ENCODE measurements at places on chromosomes 4 and X.

GRCh38 chrX:31092970-31093638 is 21.3 kb upstream of the FTHL17 start:
- DNase-seq: no peak

GRCh38 chrX:15292861-15293260 is 22.6 kb downstream of the ASB11 start:
- DNase-seq: no peak

DNA sequence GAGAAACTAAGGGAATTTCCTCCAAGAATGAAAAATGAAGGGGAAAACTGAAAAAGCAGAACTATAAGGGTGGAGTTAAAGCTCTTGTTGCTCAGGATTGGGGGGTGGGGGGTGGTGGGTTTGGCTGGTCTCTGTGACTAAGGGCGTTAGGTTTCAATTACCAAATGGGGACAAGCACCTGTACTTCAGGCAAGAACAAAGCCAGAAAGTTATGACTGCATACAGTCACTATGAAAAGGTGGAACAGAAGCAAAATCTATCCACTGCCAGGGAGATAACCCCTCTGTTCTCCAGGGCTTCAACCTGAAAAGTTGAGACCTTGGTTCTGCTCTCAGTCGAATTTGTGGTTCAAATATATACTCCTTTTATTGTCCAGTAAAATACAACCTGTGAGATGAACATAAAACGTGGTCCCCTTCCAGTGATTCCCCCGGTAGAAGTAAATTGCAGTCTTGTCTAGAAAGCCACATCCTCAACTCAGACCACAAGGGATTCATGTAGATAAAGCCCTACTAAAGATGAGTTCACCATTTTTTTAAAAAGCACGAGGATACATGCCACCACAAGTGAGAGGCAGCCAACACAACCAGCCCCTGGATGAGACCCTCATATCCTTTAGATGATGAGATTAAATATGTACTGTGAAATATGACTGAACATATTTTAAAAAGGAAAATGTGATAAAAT is 257.1 kb upstream of the RPS6KA3 start:
- DNase-seq: no peak

DNA sequence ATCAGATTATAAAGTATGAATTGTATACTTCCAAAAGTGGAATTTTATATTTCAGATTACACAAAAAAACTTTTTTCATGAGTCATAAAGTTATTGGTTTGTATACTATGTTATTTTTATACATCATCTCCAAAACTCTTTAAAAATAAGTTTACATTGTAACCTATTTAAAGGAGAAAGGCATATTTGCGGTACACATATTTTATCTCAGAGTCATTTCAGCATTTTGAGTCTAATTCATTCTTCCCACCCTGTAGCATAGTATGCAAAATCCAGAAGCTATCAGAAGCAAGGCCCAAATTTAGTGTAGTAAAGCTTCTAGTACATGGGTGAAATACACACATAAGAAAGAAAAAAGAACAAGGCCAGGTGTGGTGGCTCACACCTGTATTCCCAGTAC is 80.3 kb downstream of the AWAT2 start:
- DNase-seq: no peak

- DNase-seq: no peak
These were observed 5.7 kb downstream of the RTL5 start for GRCh38 chrX:72126048-72126415.

DNA sequence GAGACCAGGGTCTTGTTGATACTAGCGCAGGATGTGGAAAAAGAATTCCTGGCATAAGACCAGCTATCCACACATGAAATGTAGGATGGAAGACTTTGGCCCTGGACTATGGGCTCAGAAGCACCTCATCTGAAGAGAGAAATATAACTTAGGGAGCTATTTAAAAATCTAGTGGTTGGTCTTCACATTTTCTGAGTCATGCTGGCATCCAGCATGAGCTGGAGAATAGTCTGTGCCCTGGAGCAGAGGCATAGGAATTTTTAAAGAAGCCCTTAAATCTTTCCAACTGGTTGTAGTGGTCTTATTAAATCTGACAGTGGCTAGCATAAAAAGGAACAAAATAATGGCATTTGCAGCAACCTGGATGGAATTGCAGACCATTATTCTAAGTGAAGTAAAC is 86.3 kb downstream of the SMARCA5 start:
- no peak for DNase-seq

- peak; percentile 53 for DNase-seq
These were observed 73.3 kb downstream of the FIP1L1 start for GRCh38 chr4:53450773-53451172.

- DNase-seq: no peak
These were observed 18.2 kb upstream of the MCTS1 start for GRCh38 chrX:120585702-120586101.

DNA sequence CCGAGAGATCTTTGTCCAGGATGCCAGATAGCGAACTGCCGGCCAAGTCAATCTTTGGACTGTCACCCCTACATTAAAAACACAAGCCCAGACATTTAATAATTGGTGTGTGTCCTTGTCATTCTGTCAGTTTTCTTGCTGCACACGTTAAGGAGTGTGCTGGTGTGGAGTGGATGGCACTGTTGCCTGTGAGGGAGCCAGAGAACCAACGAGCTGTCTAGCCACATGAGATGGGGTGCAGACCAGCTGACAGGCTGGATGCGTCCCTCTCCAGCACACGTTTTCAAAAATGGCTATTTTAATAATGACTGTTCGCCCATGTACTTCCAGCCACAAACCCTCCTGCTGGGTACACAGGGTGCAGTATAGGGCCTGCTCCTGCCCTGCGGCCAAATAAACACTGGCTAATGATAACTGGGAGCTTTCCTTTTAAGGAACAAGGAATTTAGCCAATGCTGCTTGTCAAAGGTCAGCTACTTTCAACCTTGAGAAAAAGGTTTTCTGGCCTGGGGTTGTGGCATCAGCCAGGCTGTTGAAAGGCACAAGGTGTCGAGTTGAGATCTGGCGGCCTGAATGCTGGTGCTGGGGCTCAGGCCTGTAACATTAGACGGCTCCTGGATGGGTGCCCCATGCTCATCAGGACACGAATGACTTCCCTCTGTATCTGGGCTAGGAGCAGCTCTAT is 54.0 kb upstream of the MAP3K15 start:
- no peak for DNase-seq

- DNase-seq: no peak
These were observed 1.7 kb downstream of the SLC25A4 start for GRCh38 chr4:185144601-185145240.

DNA sequence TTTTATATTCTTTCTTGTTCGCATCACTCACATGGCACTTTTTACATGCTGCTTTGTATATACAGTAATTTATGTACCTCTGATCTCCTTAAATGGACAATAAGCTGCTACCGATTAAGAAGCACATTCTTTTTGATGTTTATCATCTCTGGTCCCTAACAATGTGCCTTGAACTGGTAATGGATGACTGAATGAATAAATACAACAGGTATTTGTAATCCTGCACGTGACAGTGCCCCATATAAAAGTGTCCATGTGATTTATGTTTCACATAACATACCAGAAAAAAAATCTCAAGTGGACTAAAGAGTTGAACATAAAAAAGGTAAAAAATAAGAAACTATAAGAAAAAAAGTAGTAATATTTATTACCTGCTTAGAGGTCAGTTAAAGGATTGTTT is 7.7 kb upstream of the SLAIN2 start:
- peak; percentile 40 for DNase-seq

- no peak for DNase-seq
These were observed 64.6 kb downstream of the ENPEP start for GRCh38 chr4:110540581-110540980.

DNA sequence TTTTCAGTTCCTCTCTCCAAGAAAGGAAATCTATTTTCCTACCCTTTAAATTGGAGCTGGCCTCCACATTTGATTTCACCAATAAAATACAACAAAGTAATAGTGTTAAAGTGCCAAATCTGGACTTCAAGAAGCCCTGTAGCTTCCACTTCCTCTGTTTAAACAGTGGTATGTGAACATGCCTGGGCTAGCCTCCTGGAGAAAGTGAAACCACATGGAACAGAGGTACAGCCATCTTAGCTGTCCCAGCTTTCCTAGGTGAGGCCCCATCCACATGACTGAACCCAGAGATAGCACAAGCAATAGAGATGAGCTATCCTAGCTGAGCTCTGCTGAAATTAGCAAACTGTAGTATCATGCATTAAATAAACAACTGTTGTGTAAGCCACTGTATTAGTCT is 131.8 kb upstream of the VCX start:
- DNase-seq: no peak

DNA sequence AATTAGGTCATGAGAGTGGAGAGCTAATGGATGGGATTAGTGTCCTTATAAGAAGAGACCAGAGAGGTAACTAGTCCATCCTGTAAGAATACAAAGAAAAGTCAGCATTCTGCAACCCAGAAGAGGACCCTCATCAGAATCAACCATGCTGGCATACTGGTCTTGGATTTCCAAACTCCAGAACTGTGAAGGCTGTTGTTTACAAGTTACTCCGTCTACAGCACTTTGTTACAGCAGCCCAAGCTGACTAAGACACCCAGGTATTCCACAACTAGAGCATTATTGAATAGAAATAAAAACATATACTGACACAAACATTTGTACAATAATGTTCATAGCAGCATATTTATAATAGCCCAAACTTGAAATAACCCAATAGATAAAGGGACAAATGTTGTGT is 9.2 kb downstream of the TMEM156 start:
- no peak for DNase-seq
